SK-N-SH (cell line): ENCODE measurements at places on chromosomes 7 and 10. TPM values are rescaled to one million over a fixed set of nuclear protein-coding genes. Genes with fewer than 3 reads are reported as not detected.

VAX1 gene
- polyA plus RNA-seq, result not detected in 2 replicates

DNA sequence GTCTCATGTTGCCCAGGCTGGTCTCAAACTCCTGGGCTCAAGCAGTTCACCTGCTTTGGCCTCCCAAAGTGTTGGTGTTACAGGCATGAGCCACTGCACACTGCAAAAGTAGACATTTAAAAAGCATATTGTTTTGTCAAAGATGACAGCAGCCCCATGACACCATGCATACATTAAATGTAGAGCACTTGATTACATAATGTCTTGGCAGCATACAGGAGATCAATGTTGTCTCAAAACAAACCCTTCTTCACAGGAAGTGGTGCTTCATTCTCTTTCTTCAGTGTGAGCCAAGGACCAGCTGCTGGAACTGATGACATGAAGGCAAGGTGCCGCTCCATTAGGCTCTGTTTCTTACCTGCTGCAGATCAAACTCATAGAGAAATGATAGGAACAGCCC lies 218.4 kb downstream of the KLF6 start:
- DNase-seq, result no peak

DNA sequence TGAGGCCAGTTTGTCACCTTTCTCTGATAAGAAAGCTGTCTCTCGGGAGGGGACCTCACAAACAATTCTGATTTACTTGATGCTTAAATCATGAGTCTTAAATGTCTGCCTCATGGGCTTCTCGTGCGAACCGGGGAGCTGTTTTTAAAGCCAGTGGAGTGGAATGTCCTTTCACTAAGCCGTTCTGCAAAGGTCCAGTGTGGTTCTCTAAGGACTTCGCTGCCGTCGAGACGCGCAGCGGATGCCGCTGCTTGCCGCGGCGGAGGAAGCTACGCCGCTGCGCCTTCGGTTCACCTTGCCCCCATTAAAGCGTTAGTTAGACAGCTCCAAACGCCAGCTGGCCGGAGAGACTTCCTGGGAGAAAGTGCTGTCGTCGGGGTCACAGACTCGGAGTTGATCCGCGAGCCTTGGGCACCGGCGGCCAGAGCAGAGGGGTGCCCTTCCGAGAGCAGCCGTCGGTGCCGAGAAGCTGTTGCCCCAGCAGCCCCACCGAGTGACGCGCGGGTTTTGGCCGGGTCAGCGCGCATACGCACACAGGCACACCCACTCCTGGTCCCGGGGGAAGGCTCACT lies 1.3 kb upstream of the HMX3 start:
- DNase-seq, result no peak

- DNase-seq, result no peak
These were observed 72.5 kb upstream of the NKX6-2 start for GRCh38 chr10:132858121-132859081.

DNA sequence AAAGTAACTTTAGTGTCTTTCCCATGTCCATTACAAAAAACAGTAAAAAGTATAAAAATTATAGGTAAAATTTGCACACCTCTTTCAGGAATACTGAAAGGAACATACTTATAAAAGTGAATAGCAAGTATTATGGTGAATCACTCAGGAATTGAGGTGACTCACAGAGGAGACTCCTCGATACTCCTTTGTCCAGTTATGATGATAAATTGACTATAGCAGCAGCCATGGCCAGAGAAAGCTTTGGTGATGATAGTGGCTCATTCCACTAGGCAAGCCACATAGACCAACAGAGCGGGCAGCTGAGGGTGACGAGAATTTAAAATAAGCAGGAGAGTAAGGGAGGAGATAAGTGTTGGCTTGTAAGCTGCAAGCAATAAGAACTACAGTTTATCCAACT lies 1231.1 kb upstream of the CELF2 start:
- DNase-seq, result no peak
